BJ (cell line): ENCODE measurements at places on chromosomes 5 and 9.

GRCh38 chr5:68970617-68971016 is 123.2 kb upstream of the SLC30A5 start:
- no peak for DNase-seq

- no peak for DNase-seq
Measured at GRCh38 chr5:137595396-137596079, 96.4 kb upstream of the SPOCK1 start.

- DNase-seq = no peak
Measured at GRCh38 chr5:91048073-91048472, 335.0 kb downstream of the ARRDC3 start.

- no peak for DNase-seq
Measured at GRCh38 chr5:171477101-171477500, 57.7 kb downstream of the FGF18 start.

- peak; percentile 26 for DNase-seq
Measured at GRCh38 chr9:12838546-12838945, 63.7 kb downstream of the LURAP1L start.

DNA sequence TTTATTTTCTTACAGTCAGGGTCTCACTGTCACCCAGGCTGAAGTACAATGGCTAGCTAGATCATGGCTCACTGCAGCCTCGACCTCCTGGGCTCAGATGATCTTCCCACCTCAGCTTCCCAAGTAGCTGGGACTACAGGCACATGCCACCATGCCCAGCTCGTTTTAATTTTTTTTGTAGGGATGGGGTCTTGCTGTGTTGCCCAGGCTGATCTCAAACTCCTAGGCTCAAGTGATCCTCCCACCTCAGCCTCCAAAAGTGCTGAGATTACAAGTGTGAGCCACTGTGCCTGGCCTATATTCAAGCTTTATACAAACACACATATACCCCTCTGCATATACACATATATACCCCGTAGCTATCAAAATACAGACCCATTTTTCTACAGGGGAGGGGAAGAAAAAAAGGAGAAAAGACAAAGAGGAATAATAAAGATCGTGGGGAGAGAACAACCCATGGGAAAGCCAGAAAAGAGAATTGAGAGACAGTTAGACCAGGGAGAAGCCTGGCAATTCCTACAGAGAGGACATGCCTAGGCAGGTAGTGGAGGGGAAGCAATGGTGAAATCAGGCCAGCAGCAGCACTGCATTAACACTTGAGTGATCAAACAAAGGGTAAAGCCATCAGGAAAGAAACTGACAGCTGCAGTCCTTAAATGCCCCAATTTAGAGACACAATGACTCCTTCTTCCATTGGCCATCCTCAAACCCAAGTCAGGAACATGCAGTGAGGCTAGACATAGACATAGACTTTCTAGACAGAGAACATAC is 102.7 kb downstream of the EFNA5 start:
- DNase-seq = no peak

- DNase-seq = no peak
Measured at GRCh38 chr5:118208031-118208453, 780.3 kb downstream of the DTWD2 start.

DNA sequence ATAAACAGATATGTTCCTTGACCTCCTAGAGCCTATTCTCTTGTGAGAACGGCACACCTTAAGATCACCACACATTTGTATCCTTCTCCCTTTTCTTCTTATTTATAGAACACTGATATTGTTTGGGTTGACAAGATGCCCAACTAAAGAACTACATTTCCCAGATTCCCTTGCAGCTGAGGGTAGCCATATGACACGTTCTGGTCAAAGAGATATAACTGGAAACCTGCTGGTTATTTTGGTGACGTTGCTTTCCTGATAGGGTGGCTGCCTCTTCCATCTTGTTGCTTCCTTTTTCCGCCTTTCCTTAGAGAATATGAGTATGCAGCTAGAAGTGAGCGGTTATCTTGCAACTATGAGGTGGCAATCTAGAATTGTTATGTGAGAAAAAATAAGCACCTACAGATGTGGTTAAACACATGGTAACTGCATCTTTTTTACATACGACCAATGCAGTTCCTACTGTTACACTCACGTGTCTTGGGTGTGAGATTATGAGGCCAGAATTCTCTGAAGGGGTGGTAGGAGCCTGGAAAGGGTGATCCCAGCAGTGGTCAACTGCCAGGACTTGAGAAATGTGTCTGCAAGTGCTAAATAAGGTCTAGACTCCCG is 72.9 kb downstream of the SEC61B start:
- DNase-seq = no peak

- DNase-seq = peak; percentile 25
Measured at GRCh38 chr9:71941998-71942567, 30.6 kb downstream of the C9orf85 start.

DNA sequence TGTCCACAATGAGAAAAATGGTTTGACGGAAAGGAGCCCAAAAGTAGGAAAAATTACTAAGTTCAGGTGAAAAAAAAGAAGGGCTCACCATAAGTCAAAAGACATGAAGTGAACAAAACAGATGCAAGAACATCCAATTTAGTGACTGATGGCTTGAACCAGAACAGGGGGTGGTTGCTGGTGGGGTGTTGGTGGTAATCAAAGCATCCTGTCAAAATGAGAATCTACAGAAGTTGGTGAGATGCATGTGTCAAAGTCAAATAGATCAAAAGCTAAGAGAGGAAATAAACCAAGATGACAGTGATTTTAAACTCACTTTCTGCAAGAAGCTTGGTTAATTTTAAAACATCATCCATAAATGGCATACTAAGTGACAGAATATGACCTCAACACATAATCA is 117.4 kb downstream of the MLLT3 start:
- no peak for DNase-seq

GRCh38 chr9:95366731-95367325 is 49.3 kb upstream of the FANCC start:
- DNase-seq = no peak

DNA sequence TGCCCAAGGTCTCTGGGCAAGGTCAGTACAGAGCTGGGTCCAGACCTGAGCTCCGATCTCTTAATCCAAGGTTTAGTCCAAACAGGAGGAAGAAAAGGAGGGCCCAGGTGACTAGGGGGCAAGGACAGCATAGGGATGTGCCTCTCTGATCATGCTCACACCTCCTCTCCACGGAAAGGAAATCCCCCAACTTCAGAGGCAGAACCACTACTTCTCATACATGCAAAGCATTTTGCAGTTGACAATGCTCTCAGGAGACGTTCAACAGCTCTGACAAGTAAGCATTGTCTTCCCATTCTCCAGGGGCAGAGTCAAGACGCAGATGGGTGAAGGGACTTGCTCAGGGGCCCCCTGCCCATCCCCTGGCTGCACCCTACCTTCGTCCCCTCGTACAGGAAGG is 8.7 kb upstream of the CORO2A start:
- no peak for DNase-seq

DNA sequence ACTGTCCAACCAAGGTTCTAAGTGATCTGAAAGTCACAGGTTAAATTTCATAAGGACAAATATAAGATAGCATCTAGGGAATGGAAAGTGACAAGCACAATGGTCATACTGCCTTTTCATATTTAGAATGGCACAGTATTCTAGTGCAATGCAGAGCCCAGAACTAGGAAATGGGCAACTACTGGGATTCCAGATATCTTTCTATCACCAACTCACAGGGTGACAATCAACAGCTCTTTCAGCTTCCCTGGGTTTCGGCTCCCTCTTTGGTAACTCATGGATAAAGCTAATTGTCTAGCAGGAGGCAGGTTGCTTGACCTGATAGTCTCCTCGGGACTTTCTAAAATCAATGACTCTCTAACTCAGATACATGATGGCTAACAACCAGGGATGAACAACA is 60.4 kb downstream of the NR3C1 start:
- DNase-seq = no peak

- DNase-seq = no peak
Measured at GRCh38 chr5:96743805-96744204, 63.9 kb downstream of the ERAP1 start.

DNA sequence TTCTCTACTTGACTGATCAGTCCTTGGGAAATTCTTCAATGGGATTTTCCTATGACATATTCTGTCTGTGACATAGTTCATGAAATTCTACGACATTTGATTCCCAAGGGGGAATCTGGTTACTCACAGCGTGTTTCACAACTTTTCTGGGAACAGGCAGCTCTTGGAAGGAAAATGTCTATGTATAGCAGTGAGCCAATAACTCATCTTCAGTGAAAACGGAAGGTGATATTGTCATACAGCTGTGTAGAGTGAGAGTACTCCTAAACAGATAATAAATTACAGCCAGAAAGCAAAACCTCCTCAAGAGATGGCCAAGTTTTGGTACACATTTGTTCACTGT is 91.4 kb downstream of the C9orf152 start:
- DNase-seq = peak; percentile 90

DNA sequence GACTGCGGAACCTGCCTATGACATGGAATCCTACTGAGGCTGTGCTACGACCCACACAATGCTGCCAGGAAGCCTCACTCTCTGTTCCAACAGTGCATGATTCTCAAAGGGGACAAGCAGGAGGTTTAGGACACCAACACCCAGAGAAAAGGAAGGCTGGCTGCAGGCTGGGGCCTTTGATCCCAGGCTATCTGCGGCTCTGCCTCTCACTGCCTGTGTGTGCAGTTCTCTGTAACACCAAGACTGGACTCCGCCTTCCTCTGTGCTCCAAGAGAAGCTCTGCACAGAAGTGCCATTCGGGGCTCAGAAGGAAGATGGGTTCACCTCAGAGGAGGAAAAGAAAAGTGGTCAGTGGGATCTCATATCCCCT is 20.5 kb downstream of the ANKH start:
- DNase-seq = no peak

- no peak for DNase-seq
Measured at GRCh38 chr5:39076757-39077728, 2.8 kb upstream of the RICTOR start.

DNA sequence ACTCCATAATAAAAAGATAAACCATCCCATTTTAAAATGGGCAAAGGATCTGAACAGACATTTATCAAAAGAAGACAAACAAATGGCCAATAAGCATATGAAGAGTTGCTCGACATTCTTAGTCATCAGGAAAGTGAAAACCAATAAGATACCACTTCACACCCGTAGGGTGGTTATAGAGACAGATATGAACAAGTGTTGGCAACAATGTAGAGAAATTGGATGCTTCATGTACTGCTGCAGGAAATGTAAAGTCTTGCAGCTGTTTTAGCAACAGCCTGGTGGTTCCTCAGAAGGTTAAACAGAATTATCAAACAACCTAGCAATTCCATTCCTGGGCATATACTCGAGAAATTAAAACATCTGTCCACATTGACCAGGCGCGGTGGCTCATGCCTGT is 42.5 kb downstream of the GTF3C4 start:
- DNase-seq = no peak

- no peak for DNase-seq
Measured at GRCh38 chr9:138063033-138063432, 185.5 kb downstream of the CACNA1B start.

DNA sequence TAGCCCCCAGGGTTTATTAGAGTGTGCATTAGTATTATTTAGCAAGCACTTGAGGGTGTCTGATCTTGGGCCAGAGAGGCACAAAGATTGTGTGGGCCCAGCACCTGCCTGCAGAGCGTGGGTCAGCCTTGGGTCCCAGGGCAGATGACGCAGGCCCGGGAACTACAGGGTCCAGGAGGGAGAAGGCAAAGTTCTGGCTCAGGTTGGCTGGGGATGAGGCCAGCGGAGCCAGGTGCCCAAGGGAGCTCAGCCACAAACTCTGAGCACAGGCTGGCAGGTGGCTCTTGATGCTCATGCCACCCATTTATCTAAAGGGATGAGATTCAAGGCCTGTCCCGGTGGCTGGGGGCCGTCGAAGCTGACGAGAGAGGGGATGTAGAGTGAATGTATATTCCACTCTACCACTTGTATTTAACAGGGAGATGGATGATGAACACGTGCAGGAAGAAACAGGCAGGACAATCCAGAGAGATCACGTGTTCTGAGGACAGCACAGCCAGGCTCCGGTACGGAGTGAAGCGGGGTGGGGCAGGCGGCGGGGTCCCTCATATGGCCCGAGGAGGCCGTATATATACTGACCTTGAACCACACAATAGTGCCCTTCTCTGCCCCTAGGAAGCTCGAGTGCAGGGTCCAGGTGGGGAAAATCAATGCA is 818 bp upstream of the OBP2A start:
- no peak for DNase-seq

GRCh38 chr5:142946547-142947426 is 176.6 kb downstream of the ARHGAP26 start:
- DNase-seq = no peak

DNA sequence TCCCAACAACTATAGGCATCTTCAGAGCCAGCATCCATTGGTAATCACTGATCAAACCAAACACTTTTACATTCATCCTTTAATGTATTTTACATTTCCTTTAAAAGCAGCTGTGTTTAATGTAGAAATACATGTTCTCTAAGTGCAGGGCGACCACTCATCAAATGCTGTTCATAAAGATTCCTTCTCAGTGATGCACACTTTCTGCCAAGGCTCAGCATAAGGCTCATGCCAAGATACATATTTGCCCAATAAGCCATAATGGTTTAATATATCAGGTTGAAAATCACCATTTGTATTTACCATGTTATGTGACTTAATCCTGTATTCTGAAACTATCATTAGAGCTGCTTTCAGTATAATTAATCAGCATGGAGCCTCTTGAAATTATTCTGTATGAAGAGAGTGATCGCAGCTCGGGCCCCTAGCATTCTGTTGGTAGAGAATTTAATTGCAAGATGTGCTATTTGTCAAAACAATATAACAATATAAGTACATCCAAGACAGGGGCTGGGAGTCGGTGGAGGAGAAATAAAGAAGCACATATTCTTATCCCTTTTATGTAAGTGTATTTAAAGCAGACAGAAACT is 267.5 kb downstream of the EBF1 start:
- no peak for DNase-seq

- DNase-seq = no peak
Measured at GRCh38 chr5:26921439-26921838, 116.9 kb downstream of the CDH9 start.

DNA sequence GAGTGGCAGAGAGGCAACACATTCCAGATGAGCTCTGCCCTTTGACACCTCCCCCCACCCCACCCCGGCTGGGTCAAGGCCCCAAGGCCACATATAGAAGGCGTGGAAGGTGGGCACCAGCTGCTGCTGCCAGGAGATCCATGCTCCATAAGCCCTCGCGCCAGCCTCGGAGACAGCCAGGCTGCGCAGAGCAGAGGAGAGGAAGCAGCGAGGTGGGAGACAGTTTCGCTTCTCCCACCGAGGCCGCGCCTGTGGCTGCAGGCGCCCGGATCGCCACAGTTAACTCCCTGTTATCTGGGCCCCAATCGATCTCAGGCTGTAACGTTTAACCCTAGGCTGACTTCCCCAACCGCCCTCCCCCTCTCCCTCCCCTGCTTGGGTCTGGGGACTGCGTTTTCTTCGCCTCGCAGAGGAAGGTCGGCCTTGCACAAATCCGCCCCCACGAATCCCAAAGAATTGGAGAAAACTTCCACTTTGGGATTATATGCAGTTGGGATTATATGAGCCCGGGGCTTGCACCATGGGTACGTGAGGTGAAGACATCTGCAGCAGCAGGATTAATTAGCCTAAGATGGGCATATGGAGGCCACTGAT is 1.1 kb upstream of the CXXC5 start:
- no peak for DNase-seq

DNA sequence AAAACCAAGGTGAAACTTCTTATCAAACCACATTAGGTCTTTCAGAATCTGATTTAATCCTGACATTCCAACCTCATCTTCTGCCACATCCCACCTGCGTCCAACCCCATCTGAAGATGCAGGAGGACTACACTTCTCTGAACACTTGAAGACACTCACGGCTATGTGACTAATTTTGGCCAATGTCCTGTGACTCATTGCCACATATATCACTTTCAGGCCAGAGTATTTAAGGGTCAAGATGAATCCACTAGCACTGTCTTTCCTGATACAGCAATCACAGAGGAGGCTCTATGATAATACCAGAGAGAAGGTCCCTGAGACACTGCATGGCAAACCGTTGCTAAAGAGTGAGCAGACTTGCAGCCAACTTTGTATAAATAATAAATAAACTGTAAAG is 323.4 kb downstream of the NR2F1-AS1 start:
- no peak for DNase-seq
